ENCODE measurements at places on chromosomes 2 and 18.

DNA sequence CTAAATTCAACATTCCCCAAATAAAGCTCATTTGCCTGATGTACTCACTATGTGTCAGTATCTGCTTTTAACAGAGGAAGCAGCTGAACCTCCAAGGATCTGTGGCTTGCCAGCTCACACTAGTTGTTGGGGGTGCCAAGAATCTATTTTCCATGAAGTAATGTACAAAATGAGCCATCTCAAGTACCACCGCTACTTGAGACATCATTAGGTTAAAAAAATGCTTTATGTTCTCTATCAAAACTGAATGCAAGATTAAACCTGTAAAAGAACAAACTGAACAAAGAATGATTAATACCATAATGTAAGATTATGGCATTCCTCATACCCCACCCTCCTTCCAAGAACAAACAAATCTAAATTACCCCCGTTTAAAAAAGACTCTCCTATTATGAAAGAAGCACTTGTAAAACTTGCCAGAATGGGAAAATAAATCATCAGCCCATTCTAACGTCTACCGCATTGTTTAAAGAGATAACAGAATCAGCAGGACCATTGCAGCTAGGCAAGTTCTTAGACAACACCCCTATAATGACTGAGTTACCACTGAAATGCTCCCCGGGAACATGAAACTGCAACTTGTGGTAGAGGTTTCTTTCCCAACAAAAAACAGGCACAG lies 471.6 kb downstream of the DLGAP1 start:
- no peak for DNase-seq

DNA sequence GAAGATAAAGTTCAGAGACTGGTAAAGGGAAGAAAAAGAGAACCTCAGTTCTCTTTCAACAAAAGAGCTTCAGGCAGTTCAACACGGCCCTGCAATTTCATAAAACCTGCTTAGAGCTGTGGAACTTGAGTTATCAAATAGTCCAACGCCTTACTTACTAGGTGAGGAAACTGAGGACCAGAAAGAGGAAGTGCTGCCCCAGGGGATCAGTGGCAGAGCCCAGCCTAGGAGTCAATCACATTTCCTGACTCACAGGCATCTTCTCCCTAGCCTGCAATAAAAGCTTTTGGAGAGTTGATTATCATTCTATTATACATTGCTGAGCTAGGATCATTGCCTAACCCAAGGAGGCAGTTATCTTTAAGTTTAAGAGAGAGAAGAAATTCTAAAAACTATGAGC lies 77.4 kb downstream of the TXNL1 start:
- no peak for DNase-seq

GRCh38 chr2:6470518-6470917 lies 395.2 kb downstream of the CMPK2 start:
- DNase-seq, result no peak

DNA sequence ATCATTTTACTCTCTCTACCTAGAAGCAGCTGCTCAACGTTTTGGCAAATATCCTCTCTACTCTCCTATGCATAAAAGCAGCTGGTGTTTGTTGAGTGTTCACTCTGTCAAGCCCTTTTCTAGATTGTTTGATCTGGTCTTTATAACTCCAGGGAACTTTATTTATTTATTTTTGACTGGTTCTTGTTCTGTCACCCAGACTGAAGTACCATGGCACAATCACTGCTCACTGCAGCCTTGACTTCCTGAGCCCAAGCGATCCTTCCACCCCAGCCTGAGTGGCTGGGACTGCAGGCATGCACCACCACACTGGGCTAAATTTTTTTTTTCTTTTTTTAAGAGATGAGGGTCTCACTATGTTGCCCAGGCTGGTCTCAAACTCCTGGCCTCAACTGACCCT lies 12.7 kb downstream of the CATIP start:
- DNase-seq, result no peak

DNA sequence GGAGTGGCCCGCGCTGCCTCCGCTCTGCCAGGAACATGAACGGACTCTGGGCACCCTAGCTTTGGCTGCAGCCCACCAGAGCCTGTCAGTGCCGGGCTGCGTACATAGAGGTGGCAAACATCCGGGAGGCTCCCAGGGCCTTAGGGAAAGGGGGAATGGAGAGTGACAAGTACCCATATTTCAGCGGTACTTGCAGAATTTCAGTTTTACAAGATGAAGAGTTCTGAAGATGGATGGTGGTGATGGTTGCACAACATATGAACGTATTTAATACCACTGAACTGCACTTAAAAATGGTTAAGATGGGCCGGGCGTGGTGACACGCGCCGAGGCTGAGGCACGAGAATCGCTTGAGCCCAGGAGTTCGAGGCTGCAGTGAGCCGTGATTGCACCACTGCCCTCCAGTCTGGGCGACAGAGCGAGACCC lies 873 bp downstream of the MTHFD2 start:
- DNase-seq, result no peak

GRCh38 chr2:120787111-120787821 lies 51.6 kb downstream of the GLI2 start:
- no peak for DNase-seq

DNA sequence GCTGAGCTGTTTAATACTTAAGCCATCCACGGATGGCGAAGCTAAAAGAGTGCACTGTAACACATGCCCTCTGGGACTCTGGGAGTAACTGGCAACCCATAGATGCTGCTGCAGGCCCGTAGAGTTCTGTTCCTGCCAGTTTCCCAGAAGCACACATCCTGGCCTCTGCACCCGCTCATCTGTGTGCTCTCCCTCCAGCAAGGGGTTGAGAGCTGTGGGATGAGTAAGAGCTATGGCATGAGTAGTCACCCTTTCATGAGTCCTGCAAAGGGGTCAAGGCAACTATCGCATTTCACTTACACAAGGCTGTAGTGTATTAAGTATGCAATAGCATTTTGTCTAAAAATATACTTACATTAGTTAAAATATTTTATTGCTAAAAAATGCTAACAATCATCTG lies 1341.8 kb upstream of the NXPH2 start:
- DNase-seq, result no peak

GRCh38 chr2:241005569-241005968 lies 7.2 kb downstream of the SNED1 start:
- DNase-seq, result no peak

- DNase-seq, result no peak
Measured at GRCh38 chr18:79461627-79462026, 65.9 kb downstream of the NFATC1 start.

DNA sequence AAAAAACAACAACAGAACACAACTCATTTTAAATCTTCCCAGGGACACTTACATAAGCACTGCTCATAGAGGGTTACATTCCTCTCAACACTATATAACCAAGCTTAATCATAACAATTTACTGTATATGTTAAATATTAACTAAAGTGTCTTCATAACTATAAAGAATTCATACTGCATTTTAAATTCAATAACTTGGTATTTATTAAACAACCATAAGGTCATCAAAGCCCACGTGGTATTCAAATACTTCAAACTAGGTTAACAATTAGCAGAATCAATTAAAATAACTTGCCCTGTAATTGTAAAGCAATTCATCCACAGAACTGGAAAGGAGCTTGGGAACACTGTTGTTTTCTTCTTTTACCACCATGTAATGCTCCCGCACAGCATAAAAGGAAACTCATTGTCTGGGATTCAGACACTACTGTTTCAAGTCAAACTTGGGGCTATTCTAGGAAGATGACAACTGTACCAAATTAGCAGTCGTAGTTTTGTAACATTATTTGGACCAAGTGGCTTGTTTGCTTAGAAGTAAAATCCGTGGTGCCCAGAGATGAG lies 10.4 kb downstream of the GAREM1 start:
- DNase-seq, result no peak

DNA sequence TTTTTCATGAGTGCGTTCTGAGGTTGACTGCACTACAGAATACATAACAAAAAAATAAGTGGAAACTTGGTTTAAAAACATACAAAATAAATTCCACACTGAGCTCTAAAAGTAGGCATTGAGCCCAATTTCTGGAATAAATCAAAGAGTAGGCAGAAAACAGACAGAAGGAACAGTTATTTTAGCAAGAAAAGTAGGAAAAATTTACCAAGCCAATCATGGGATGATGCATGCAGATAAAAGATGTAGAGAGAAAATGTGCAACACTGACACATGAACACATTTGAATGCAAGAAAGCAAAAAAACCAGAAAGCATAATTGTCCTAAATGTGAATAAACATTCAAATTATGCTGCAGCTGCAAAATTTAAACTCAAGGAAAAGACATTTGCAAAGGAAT lies 308.3 kb downstream of the DLGAP1 start:
- no peak for DNase-seq

GRCh38 chr2:67451086-67451832 lies 54.1 kb downstream of the ETAA1 start:
- DNase-seq, result no peak

DNA sequence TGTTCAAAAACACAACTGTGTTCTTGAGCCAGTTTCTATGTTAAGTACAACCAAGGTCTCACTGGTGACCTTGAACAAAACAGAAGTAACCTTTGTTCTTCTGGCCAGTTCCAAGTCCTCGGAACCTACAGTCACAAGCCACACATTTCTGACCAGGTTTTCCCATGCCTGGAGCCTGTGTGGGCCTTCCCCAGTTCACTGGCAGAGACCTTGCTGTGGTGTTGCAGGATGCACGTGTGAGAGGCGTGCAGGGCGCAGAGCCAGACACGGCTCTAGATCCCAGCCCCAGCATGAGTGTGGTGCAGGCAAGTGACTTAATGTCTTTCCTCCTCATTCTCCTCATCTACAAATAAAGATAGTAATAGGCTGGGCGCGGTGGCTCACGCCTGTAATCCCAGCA lies 25.5 kb upstream of the EDAR start:
- no peak for DNase-seq

GRCh38 chr2:226380679-226381078 lies 418.9 kb downstream of the IRS1 start:
- DNase-seq, result no peak

DNA sequence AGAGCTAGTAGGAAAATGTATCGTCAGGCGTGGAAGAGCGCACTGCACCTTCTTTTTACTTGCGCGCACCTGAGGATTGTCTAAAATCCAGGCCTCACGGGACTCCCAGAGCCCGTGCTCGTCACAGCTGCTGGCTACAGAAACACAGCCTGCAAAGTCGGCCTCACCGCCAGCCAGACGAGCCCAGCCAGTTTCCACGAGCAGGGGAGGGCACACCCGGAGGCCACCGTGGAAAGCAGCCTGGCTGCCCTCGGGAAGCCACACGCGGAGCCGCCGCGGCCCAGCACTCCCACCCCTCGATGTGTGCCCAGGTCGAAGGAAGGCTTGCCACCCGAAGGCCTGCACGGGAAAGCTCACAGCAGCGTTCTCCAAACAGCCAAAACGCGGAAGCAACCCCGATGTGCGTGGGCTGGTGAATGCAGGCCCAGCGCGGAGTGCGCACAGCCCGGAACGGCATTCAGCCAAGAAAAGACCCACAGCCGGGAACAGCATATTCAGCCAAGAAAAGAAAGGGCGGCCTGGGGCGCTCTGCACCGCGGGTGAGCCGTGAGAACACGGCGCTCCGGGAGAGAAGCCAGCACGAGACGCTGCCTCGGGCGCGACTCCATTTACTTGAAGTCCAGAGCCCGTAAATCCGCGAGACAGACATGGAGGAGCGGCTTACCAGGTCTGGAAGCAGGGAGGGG lies 53.9 kb upstream of the SALL3 start:
- DNase-seq, result no peak

GRCh38 chr2:144086965-144087364 lies 433.0 kb downstream of the ZEB2 start:
- no peak for DNase-seq

DNA sequence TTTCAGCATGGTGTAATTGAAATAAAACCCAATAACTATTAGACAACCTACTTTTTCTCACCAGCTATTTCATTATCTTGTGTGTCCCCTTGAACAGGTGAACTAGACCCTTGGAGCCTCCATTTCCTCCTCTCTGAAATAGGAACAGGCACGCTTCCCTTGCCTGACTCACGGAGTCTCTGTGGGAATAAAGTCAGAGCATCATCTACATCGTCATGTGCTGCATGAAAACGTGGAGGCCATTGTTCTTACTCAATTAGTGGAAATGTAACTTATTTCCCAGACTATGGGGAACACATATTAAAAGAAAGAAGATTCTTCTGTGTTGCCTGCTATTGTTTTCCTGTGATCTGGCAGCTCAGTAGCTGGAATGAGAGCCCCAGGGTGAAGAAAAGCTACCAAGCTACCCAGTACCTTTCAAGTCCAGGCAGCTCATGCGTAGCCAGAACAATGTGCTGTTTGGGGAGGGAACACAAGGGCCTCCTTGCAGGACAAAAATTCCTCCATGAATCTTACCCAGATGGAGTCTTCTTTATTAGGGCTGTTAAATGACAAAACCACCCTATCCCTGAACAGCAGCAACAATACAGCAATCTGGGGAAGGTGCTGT lies 59.8 kb downstream of the SOX11 start:
- no peak for DNase-seq

DNA sequence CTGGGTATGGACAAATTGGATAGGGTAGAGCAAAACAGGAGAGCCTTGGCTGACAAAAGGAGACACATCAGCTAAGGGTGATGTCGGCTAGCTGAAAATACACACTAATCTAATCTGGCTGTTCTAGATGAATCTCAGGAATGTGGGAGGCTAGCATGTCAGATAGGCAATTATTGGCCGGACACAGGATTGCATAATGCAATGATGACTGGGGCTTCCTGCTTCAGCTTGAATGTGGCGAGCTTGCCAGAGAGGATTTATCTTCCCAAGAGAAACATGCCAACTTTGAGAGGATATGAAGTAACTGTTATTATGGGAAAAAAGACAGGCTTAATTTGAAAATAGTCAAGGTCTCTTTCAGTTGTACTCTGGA lies 102.4 kb downstream of the TRIB2 start:
- DNase-seq, result no peak

GRCh38 chr18:12911929-12912703 lies 28.1 kb upstream of the PTPN2 start:
- DNase-seq, result no peak

GRCh38 chr2:8571792-8572499 lies 109.9 kb upstream of the ID2 start:
- no peak for DNase-seq

DNA sequence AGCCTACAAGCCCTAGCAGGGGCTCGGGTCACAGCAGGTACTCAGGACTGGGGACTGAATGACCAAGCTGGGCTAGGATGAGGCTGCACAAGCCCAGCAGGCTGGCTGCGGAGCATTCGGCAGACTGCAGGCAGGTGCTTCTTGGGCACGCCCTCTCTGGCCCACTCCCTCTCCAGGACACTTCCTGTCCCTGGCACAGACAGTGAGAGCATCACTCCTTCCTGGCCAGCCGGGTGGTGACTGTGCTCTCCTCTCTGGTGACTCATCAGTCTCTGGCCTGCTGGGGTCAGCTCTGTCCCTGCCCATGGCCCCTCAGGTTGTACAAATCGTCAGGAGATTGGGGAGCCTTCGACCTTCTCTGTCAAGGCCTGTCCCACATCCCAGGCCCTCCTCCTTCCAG lies 22.5 kb downstream of the C1QL2 start:
- DNase-seq, result no peak

Data from CD4-positive, alpha-beta T cell treated with Interleukin-4 for 4 hours (primary cell).